ENCODE measurements at places on chromosomes 7 and 10.

GRCh38 chr7:155799514-155799913 lies 12.7 kb downstream of the SHH start:
- DNase-seq, result no peak

GRCh38 chr7:129958643-129959470 lies 6.1 kb upstream of the UBE2H start:
- DNase-seq, result no peak

DNA sequence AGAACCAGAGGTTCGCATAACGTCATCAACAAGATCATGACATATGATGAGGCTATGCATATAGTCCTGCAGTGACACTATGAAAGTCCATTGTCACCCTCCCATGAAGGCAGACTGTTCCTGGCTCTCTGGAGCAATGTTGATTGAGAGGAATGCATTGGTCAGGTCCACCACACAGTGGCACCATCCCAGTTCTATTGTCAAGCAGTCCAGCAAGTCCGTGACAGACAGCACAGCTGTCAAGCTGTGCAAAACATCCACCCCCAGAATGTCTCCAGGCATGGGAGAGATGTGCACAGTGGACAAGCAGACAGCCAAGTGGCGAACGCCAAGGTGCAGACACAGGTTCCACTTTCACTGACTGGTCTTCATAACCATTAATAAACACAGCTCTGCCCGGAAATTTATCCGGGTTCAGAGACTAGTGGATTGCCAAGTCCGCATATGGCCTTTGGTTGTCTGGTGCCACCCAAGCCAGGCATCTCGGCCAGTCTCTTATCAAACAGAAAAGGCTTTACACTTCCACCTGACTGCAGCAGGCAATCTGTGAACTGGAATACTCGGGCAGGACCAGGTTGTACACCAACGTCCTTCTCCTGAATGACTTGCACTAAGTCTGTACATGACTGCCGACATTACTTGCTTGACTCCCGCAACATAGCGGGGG lies 7.2 kb downstream of the RNF133 start:
- DNase-seq, result no peak

DNA sequence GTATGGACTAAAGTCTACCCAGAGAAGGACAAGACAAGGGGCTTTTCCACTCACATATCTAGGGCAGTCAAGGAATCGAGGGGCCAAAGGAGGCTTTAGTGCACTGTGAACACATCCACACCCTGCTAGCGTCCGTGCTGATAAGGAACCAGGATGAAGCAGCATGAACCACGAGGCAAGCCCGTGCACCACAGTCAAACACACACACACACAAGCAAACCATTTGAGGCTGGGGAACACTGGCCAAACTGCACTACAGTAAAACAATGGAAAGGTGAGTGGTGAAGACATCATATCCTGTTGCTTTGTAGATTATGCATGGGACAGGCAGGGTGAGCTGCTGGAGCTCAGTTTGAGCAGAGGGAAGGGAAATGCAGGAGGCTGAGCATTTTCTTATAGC lies 177.4 kb upstream of the CDCA7L start:
- peak; percentile 39 for DNase-seq

DNA sequence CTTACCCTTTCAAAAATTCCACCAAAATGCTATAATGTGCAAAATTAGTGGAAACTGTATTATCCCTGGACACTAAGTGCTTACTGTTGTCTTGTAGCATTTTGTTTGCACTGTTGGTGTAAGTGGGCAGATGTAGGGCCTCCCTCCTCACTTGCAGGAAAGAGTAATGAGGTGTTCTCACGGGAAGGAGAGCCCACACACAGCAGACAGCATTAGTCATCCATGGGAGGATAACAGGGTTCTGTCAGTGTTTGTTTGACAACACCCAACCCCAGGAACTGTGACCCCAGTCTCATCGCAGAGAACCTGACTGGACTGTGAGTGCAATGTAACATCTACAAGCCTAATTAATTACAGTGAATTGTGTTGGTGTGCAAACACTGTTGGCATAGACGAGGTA lies 58.7 kb upstream of the VSTM2A start:
- DNase-seq, result no peak

GRCh38 chr10:116848944-116849247 lies 403 bp upstream of the ENO4 start:
- DNase-seq, result no peak

GRCh38 chr7:69364813-69365643 lies 233.2 kb upstream of the AUTS2 start:
- DNase-seq, result no peak

GRCh38 chr10:126060261-126060931 lies 164.0 kb downstream of the FANK1 start:
- DNase-seq, result no peak

GRCh38 chr7:89503281-89503680 lies 651.0 kb upstream of the STEAP1 start:
- no peak for DNase-seq

DNA sequence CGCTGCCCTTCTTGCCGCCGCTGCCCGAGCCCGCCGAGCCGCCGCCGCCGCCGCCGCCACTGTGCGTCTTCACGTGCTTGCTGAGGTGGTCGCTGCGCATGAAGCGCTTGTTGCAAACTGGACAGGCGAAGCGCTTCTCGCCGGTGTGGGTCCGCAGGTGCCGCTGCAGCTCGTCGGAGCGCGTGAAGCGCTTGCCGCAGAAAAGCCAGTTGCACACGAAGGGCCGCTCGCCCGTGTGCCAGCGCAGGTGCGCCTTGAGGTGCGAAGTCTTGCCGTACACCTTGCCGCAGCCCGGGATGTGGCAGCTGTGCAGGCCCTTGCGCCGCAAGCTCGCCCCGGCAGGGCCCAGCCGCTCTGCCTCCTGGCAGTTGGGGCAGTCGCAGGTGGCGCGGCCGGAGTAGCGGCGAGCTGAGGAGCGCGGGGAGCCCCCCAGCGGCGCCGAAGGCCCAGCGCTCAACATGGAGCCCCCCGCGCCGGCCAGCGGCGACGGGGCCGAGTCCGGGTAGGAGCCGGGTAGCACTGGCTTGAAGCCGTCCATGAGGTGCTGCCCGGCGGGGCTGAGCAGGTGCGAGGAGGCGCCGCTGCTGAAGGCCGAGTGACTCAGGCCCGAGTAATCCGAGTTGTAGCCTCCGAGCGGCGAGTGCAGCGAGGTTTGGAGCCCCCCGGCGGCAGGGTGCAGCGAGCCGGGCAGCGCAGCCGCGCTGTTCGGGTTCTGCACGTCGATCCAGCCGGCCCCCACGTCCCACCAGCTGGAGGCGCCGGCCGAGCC lies 2.1 kb downstream of the SP8 start:
- no peak for DNase-seq

DNA sequence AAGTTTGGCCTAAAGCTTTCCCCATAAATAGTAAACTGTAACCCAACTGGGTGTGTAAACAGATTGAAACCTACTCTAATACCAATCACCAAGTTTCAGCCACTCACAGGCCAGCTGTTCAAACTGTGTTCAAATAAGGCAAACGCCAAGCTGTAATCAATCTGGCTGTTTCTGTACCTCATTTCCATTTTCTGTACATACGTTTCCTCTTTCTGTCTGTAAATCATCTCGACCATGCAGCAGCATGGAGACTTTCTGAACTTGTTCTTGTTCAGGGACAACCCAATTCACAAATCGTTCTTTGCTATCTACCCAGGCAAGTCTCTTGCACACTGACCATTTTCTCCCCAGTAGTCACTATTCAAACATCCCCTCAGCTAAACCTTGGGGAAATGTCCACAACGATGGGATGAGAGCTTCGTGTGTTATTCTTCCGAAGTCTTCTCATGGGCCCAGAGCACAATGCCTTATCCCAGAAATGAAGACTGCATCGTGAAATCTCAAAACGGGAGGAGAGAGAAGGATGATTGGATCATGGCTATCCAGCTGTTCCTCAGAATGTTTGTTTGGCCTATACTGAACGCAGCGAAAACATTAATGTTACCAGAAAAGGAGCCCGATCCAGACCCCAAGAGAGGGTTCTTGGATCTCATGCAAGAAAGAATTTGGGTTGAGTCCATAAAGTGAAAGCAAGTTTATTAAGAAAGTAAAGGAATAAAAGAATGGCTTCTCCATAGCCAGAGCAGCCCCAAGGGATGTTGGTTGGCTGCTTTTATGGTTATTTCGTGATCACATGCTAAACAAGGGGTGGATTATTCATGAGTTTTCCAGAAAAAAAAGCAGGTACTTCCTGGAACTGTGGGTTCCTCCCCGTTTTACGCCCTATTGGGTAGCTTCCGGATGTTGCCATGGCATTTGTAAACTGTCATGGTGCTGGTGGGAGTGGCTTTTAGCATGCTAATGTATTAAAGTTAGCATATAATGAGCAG lies 86.2 kb downstream of the SLC16A9 start:
- no peak for DNase-seq

DNA sequence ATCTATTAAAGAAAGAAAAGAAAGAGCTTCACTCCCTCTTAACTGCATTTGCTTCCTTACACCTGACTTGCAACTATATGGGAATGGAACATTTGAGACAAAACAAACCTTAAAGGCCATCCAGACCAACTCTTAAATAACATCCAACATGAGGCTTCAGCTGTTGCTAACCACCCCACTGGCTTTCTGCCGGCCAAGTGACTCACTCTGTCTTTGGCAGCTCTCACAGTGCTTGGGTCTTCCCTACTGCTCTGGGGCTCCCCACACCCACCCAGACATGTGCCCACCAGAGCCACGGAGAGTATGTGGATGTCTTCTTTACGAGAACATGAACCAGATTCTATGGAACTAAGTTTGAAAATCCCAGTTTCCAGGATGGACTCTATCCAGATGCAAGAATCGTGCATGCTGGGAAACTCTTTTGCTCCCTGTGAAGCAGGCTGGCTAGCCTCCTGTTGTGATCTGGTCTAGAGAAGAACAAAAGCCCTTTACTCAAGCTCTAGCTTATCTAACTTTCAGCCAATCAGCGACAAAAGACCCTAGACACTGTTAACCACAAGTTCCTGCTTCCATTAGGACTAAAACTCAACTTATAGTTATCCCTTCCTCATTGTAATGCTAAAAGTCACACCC lies 245.7 kb downstream of the TCERG1L start:
- no peak for DNase-seq

GRCh38 chr10:34677591-34677990 lies 137.5 kb downstream of the PARD3 start:
- no peak for DNase-seq

GRCh38 chr10:121831777-121832176 lies 96.1 kb downstream of the ATE1 start:
- no peak for DNase-seq

GRCh38 chr7:15368653-15369052 lies 193.2 kb downstream of the AGMO start:
- no peak for DNase-seq

DNA sequence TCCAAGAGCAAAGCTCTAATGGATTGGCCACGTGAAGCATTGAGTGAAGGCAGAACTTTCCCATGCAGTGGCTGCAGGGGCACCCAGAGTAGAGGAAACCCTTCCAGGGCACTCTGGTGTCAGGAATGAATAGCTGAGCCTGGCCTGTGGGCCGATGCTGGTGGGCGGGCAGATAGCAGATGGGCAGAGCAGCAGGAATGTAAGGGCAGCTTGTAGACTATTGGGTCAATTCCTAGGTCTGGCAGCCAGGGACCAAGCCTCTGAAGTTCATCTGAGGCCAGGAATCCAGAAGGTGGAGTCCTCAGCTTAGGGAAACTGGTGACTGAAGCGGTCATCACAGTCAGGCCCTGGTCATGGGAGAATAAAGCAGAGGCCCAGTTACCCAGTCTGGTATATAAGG lies 115.4 kb downstream of the TMEM178B start:
- DNase-seq, result no peak

DNA sequence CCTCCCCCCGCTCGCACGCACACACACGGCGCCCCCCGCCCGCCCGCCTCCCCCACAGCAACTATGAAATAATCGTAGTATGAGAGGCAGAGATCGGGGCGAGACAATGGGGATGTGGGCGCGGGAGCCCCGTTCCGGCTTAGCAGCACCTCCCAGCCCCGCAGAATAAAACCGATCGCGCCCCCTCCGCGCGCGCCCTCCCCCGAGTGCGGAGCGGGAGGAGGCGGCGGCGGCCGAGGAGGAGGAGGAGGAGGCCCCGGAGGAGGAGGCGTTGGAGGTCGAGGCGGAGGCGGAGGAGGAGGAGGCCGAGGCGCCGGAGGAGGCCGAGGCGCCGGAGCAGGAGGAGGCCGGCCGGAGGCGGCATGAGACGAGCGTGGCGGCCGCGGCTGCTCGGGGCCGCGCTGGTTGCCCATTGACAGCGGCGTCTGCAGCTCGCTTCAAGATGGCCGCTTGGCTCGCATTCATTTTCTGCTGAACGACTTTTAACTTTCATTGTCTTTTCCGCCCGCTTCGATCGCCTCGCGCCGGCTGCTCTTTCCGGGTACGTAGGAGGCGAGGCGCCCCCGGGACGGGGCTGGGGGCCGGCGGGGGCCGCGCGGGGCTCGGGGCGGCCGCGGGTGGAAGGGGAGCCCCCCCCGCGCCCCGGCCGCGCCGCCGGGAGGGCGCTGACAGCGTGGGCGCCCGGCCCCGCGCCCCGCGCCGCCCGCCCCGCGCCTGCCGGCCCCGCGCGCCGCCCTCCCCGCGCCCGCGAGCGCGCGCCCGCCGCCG lies 441 bp downstream of the BMI1 start:
- DNase-seq, result no peak

GRCh38 chr7:28729727-28730126 lies 228.4 kb downstream of the TRIL start:
- no peak for DNase-seq

DNA sequence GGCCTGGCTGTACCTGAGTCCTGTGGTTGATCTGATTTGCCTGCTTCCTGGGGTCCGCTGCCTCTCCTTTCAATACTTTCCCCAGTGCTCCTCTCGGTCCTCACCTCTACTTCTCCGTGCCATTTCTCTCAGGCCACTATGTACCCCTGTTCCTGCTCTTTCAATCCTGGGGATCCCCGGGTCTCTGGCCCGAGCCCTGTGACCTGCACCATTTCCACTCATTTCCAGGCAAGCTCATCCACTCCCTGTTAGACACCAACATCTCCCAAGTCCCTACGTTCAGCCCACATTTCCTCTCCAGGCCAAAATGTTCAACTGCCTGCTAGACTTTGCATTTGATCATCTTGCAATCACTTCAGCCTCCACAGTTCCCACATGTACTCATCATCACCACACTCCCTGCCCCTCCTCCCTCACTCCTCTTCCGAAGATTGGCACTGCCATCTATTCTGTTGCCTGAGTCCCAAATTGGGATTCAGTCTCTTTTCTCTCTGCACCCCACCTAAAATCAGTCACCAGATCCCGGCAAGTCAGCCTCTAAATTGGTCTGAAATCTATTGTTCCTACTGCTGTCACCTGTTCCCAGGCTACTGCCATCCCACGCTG lies 34.4 kb upstream of the ZMIZ1 start:
- no peak for DNase-seq

DNA sequence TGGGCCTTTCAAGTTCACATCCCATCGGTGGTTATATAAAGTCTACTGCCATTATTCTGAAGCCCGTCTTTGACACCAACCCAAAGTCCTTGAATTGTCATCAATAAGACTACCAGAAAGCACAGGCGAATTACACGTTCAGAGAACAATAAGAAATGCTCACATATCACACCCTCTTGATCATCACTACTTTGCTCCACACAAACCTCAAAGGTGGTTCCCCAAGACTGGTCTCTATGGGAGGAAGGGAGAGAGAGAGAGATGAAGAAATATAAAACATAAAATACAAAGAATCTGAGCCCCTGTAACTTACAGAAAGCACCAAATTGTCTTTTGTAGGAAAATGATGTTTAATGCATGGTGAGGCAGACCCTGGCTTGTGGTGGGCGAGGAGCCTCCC lies 4.4 kb downstream of the HIPK2 start:
- DNase-seq, result no peak

GRCh38 chr7:157018328-157018996 lies 8.0 kb upstream of the MNX1 start:
- peak; percentile 55 for DNase-seq
